Activated CD8-positive, alpha-beta T cell treated with anti-CD3 and anti-CD28 coated beads, Interleukin-2, amount 10 ng/mL, durations not matched to agents 7 days and 5 days (primary cell): ENCODE measurements at places on chromosomes 4 and X. TPM values are rescaled to one million over a fixed set of nuclear protein-coding genes. Genes with fewer than 3 reads are reported as not detected.

SSX2 gene
- total RNA-seq = not detected

ZAR1 gene
- total RNA-seq = not detected

ADH1C gene
- not detected for total RNA-seq

TEX13B gene
- not detected for total RNA-seq
